ENCODE measurements at places on chromosomes 2 and 18.

- peak; percentile 24 for DNase-seq
Measured at GRCh38 chr2:45541450-45541849, 69.6 kb downstream of the SRBD1 start.

- DNase-seq = no peak
Measured at GRCh38 chr2:18245375-18245774, 315.1 kb downstream of the RDH14 start.

GRCh38 chr18:34511435-34511834 is 198.7 kb upstream of the DTNA start:
- DNase-seq = no peak

- no peak for DNase-seq
Measured at GRCh38 chr2:216090369-216090786, 8.7 kb downstream of the TMEM169 start.

DNA sequence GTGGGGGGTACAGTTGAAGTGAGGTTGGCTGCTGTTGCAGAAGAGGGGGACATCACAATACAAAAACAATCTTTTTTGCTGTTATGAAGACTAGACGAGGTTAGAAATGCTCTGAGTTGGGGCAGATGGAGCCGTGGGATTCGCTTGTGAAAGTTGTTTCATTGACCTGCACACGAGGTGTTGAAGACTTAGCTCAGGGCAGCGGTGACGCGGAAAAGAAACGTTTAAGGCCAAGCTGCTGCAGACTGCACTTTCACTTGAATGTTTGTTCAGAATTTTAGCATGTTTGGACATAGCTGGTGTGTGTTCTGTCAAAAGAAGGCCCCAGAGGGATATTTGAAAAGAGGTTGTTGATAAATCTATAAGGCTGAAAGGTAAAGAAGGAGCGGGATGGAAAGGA is 46.3 kb downstream of the MTCL1 start:
- no peak for DNase-seq

- DNase-seq = no peak
Measured at GRCh38 chr2:121555008-121555407, 24.3 kb downstream of the RNU4ATAC start.

DNA sequence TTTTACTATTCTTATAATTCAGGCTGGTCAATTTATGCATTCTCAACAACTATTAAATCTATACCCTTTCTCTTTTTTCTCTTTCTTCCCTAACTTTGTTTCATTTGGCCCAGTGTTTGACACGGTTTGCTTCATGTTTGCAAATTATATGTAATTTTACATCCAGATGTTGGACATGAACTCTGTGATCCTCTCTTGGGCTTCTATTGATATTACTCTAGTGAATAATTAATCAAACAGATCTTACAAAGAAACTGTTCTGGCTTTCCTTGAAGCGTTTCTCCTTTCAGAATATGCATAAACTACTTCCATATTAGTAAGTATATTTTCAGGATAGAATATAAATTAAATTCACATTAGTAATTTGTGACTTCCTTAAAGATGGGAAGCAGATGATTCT is 225.1 kb upstream of the TMEFF2 start:
- DNase-seq = no peak

DNA sequence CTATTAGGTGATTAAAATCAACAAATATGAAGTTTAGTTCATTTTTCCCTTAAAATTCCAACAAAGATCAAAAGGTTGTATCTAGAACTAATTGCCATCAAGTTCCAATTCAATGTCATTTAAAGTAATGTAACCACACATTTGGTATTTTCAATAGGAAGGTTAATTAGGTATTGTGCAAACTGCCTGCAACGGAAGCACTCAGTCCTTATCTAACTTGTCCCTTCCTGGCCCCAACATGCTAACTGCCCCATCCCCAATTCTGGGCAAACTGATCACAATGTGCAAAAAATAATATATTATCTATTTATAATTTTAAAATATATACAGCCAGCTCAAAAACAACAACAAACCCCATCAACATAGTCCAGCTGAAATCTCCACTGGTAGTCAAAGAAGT is 33.2 kb downstream of the VIL1 start:
- no peak for DNase-seq

GRCh38 chr2:1117569-1117968 is 166.9 kb downstream of the SNTG2 start:
- no peak for DNase-seq

DNA sequence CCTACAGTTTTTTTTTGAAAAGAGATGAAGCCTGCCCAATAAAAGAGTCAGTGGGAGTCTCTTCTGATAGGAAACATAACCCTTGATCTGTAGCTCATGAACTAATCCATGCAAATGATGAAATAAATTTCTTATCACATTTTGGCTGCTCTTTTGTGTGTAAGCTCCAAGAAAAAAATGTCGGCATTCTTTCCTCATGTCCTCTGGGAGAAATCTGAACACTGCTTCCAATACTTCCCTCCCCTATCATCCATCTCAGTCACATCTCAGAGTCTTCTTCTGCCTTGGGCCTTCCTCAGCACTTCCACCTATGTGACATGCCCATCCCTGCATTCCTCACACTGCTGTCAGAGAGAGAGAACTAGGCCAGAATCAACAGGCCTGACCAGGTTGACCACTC is 395.7 kb upstream of the ST6GAL2 start:
- DNase-seq = no peak

GRCh38 chr2:32947076-32947483 is 327 bp downstream of the LTBP1 start:
- DNase-seq = no peak

DNA sequence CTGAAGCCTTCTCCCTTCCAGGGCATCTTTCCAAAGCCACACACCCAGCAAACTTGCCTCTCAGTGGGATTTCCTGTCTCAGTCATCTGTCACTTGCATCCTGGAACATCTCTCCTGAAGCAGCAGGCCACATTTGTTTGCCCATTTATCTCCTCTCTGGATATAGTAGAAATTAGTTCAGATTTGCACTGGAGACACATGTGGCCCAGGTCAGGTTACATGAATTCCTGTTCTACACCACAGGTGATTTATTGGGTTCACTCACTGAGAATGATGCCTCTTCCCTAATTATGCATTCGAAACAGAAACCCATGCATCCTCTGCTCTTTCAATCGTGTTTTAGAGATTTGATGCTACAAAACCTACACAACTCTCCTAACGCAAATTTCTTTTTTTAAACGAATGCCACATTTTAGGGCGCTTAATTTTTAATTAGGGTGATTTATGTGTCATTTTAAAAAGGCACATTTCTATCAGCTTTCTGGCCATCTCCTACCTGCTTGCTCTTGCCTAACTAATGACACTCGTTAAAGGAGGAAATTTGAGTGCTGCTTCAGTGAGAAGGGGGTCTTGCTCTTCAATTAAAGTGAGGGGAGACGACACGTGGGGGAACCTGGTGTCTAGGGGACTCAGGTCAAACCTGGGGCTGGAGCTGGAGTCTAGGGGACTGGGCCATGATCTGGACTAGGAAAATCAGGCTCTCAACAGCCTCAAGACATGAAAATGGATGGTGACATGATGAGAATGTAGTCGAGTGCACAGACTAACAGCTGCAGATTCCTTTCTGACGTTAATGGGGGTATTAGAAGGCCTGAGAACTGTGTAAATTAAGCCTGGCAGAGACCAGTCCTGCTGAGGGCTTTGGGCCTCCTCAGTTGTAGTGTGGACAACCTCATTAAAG is 221.4 kb downstream of the CLIP4 start:
- DNase-seq = no peak

- DNase-seq = no peak
Measured at GRCh38 chr2:54470266-54470938, 14.3 kb downstream of the SPTBN1 start.

- no peak for DNase-seq
Measured at GRCh38 chr2:207950063-207950760, 75.1 kb downstream of the PLEKHM3 start.

DNA sequence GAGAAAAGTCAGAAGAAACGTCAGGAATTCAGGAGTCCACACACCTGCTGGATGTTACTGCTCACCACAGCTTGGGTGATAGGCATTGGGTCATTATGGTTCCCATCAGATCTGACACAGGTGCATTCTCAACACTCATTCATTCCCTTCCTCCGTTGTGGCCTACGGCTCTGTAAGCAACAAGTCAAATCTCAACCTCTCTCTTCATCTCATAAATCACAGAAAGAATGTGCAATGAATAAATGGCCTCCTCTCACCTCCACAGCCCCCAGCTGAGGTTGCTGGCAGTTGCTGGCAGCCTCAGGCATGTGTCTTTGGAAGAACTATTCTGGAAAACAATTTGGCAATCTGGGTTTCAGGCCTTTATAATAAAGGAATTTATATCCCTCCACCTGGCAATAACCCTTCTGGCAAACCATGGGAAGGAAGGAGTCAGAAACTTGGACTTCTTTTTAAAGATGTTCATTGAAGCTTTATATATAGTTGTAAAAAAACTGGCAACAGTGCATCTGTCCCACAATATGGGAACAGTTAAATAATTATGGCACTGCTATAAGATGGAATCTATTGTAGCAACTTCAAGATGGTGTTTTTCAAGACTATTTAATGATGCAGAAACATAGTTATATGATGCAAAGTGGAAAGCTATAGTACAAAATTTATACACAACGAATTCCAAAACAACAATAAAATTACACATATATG is 175.4 kb downstream of the ANAPC1 start:
- DNase-seq = peak; percentile 40

- no peak for DNase-seq
Measured at GRCh38 chr2:240995041-240996021, 3.1 kb upstream of the SNED1 start.

GRCh38 chr18:69889009-69889408 is 58.7 kb downstream of the CD226 start:
- DNase-seq = no peak

GRCh38 chr2:187345338-187345737 is 102.7 kb downstream of the CALCRL start:
- no peak for DNase-seq

GRCh38 chr18:31633392-31634330 is 42.0 kb downstream of the TTR start:
- DNase-seq = no peak

DNA sequence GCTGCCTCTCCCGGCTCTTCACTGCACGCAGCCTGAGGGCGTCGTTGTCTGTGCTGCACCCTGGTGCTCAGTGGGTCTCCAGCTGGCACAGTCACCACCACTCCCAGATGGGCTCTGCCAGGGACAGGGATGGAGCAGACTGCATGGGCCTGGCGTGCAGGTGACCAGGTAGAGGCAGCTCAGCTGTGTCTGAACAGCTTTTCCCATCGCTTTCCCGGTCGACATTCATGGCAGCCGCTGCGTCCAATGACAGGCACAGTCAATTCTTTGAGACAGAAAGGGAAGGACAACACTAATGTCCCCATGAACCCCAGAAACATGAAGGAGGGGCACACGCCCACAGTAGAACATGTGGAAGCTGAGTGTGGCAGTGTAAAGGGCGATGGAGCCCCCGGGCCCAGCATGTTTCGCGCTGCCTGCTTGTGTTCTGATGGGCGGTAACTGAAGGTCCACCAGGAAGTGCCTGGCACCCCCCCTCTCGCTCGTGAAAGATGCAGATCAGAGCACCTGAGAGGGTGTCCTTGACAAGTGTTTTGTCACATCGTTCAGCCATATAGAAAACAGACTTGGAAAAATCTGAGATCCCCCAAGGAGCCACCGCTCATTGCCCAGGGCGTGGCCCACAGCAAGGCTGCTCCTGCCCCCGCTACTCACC is 122.4 kb downstream of the NFATC1 start:
- DNase-seq = no peak

DNA sequence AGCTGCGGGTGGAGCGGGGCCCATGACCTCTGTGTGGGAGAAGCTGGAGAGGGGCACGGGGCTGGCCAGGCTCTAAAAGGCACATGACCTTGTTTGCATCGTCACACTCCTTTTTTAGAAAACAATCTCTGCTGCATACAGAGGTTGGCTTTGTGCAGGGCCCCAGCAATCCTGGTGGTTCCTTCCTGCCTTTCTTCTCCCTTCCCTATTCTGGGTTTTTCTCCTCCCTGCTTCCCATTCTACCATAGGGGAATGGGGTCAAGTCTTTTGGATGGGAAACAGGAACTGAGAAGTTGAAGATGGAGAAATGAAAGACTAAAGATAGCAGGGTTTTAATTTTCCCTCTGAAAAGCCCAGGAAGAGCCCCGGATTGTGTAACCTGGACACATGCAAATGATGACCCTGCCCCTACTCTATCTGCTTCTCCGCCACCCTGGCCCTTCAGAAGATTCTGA is 53.9 kb downstream of the ASAP2 start:
- no peak for DNase-seq

DNA sequence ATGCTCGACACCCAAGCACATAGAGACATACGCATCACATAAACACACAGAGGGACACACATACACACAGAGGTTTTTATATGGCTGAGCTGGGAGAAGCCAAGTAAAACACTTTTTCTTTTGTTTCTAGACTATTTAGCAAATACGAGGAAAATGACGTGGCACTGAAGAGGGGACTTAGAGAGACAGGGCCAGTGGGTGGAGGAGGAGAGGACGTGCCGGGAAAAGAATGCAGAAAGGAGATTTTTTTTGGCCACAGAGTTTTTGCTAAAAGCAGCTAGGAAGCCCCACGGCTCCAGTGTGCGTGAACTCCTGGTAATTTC is 168.5 kb upstream of the KLF7 start:
- no peak for DNase-seq

DNA sequence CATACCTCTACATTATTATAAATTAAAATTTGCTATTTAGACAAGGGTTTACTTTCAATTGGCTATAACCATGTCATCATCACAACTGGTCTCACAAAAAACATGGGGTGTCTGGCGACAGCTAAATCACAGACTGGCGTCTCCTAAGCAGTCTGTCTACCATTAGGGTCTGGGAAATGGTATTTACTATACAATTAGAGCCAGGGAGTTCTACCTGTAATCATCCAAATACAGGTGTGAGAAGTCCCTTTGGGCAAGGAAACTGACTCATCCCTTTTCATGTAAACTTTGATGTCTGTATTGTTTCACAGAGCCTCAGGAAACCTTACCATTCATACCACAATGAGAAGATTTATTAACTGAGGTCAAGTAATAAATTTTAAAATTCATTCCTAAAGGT is 126.7 kb downstream of the OLA1 start:
- DNase-seq = no peak

DNA sequence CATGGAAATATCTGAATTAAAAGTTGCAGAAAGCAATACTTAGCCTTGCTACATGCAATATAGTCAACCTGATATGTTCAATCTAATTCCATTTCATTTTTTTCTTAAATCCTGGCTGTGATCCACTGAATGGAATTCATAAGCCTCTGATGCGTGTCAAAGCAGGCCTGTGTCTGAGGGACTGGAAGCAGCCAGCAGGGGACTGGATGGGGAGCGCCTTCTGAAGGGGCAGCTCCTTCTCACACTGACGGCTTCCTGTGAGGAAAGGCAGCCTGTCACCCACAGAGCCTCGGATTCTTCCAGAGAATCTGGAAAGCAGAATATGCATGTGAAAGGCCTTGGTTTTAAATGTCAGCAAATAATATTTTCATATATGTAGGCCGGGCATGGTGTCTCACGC is 73.5 kb downstream of the KCNF1 start:
- no peak for DNase-seq

DNA sequence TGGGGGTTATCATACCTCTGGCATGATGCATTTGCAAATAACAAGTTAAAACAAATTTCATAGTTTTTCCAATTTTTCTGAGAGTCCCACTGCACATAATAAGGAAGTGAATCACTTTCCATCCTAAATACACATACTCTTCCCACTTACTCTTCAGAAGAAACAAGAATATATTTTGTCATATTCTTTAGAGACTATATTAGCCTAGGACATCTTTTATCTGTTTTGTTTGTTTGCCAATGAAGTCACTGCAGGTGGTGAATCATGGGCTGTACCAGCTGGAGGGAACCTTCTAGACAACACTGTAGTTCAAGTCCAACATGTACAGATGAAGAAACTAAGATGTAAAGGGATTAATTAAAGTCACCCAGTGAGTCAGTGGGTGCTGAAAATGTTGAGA is 116.8 kb downstream of the XIRP2 start:
- DNase-seq = no peak

Data from DND-41 (cell line).